Right ventricle myocardium superior (tissue), 1 donor: ENCODE measurements at places on chromosomes 5 and 9. TPM values are rescaled to one million over a fixed set of nuclear protein-coding genes. Genes with fewer than 3 reads are reported as not detected.

GRCh38 chr9:98992107-98992884 lies 48.6 kb downstream of the COL15A1 start:
- DNase-seq = no peak

Gene GRXCR2
- total RNA-seq = 9.6 TPM

Gene RNF130
- total RNA-seq = 49.8 TPM

DNA sequence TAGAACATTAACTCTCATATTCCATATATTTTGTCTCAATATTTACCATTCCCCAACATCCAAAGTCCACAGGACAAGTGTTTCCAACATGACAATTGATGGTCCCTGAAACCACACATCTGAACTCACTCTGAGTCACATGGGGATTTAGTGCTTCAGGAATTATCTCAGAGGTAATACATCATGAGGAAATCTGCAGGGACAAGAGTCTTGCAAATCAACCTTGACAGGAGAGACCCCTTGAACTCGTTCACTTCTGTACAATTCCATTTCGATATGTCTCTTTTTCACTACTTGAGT lies 119.7 kb upstream of the ABCA1 start:
- no peak for DNase-seq

DNA sequence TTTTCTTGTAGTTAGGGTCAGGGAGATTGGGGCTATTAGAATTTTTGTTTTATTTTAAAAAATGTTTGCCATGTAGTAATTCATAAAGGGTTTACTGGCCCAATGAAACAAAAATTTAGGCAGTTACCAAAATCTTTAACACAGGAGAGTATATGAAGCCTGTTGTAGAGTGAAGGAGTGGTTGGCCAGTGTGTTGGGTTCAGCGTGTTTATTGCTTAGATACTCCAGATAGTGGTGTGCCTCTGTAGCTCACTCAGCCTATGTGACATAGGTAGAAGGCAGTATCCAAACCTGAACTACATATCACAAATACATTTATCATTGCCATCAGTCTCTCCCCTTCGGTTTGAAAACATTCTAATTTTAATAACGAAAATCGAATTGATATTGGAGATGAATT lies 1.2 kb downstream of the TEK start:
- DNase-seq = no peak

- no peak for DNase-seq
Observed at GRCh38 chr5:81631124-81631523, 119.8 kb downstream of the SSBP2 start.

- DNase-seq = peak; percentile 50
Observed at GRCh38 chr5:163504079-163504931, 1.1 kb upstream of the MAT2B start.

GRCh38 chr5:44257221-44257620 lies 132.0 kb downstream of the FGF10 start:
- DNase-seq = no peak

Gene TRIM14
- total RNA-seq = 4.9 TPM

DNA sequence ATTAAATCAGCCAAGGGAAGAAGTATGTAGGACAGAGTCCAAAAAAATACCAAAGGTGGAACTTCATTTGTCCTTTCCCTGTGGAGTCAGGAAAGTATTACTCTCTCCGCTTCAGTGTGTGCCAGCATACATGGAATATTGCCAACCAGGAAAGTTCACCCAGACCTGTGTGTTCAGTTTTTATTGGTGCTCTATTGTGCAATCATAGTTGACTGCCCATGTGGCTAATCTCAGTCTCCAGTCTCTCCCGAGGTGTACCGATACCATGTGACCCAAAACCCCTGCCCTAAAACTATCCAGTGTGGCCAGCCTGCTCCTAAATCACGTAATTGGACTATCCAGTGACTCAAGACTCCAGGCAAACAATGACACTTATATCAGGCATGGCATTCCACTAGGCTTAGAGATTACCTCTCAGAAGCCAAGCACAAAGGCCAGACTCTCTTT lies 38.8 kb downstream of the NFX1 start:
- no peak for DNase-seq

- no peak for DNase-seq
Observed at GRCh38 chr9:127162046-127162863, 39.8 kb upstream of the ANGPTL2 start.

GRCh38 chr5:125210242-125210947 lies 464.0 kb upstream of the ZNF608 start:
- DNase-seq = no peak

Gene ALDOB
- 0.56 TPM for total RNA-seq

DNA sequence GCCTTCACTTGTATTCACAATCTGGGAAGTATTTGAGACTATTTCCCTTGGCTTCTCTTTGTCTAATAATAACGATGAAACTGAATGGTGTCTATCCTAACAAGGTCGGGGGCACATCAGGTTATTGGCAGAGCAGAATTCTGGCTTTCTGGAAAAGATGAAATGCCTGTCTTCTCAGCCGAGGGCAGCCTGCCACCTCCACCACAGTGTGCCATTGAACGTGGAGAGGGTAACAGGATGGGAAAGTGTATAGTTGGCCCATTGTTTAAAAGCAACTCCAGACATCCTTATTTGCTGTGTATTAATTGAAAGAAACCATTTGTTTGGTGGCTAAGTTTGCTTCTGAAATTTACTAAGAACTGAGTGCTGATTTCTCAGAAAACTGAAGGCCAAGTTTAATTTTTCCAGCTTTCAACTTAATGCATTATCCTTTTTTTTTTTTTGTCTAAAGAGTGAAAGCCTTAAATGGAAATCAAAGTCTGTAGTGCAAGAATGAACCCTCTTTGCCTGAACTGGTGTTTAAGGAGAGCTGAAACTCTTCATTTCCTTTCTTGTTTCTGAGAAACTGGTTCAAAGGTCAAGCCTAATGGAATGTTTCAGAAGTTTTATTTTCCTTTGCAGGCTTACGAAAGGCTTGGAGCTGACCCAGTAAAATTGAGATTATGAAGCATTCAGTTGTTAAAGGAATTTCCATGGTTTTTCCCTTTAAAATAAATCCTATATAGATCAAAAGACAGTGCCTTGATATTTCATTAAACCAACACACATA lies 563.7 kb upstream of the DAP start:
- DNase-seq = no peak

DNA sequence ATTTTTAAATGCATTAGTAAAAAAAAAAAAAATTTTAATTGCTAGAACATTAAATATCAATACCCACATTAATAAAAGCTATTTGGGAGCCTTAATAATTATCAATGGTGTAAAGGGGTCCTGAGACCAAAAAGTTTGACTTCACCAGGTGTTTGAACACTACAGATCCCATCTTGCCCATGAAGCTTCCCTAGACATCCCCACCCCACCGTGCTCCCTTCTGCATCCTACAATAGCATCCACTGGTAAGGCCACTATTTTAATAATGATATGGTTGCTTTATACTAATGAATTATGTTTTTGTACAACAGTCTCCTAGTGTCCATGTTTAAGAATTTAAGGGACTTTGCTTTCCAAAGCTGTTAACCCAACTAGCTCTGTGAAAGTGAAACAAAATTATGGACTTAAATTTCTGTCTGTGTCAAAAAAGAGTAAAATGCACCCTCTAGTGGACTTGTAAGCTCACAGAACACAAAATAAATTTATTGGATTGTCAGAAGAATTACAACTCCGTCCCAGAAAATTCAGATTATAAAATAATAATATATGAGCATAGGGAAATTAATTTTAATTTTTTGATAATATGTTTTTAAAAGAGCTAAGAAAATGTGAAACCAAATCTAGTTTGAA lies 76.0 kb downstream of the ARL15 start:
- DNase-seq = no peak

DNA sequence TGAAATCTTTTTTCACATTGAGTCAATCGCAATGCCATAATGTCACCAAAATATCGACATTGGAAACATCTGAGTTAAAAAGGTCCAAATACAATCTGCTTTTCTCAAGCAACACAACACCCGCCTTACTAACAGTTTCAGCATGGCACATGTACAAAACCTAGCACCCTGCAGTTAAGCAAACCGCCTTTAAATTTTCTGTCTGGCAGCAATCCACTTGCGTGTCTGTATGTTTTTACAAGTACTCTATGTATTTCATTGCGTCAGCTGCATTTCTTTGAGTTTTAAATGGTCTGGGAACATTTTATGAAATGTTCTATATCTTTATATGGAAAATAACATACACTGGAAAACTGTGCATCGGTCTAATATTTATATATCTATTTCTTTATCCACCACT lies 134.6 kb downstream of the DENND1A start:
- no peak for DNase-seq

GRCh38 chr5:140142856-140143255 lies 17.1 kb downstream of the IGIP start:
- DNase-seq = no peak

Gene SOHLH1
- total RNA-seq = not detected

Gene STOM
- 155 TPM for total RNA-seq

DNA sequence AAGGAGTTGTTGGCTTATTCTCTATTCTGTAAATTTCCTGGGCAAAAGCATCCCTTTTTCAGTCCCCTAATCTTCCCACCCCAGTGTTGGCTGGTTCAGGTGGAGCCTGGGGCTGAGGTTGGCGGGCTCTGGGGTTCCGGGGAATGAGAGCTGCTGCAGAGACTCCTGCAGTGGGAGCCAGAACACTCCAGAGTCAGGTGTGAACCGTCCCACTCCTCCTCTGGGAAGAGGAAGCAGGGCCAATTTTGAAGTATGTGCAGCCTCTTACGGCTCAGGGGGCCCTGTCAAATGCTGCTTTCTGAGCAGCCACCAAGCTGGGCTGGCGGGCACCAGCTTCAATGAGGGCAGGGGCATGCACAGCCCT lies 42.8 kb downstream of the JADE2 start:
- DNase-seq = peak; percentile 43

DNA sequence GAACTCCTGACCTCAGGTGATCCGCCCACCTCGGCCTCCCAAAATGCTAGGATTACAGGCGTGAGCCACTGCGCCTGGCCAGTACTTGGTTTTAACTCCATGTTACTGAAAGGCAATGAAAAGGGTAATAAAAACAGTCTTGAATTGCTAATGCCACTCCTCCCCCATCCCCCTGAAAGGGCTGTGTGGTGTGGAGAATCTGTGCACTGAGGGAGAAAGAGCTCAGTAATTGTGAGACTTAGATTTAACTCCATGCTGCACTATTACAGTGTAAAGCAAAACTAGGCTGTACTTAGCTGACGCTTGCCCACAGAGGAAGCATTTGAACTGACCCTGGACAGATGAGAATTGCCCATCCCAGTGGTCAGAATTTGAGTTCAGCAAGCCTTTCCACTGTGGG lies 1662.4 kb upstream of the ACO1 start:
- no peak for DNase-seq

Gene PCDHGC4
- total RNA-seq = 3.0 TPM
